ENCODE measurements at places on chromosomes 3 and 15.

DNA sequence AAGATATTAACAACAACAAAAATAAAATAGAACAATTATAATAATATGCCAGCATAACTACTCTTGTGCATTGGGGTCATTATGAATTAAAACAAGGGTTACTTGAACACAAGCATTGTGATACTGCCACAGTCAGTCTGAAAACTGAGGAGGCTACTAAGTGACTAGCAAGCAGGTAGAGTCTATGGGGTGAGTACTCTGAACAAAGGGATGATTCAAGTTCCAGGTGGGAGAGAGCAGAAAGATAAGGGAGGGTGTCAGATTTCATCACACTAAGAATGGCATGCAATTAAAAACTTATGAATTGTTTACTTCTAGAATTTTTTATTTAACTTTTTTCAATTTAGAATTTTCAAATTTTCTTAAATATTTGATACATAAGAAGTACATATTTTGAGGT lies 754.4 kb upstream of the GOLIM4 start:
- DNase-seq, result no peak

DNA sequence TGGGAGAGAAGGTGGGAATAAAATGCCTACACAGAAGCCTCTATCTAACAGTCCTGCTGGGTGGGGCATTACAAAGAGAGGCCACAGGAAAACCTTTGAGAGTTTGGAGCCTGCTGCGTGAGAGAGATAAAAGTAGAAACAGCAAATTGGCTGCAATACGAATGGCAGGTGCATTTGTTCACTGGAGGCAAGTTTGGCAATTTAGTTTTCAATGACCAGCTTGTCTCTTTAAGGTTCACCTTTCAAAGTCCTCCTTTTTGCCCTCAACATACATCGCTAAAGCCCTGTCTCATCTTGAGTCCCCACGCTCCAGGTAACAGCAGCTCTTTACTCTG lies 405.7 kb downstream of the LSAMP start:
- DNase-seq, result no peak

DNA sequence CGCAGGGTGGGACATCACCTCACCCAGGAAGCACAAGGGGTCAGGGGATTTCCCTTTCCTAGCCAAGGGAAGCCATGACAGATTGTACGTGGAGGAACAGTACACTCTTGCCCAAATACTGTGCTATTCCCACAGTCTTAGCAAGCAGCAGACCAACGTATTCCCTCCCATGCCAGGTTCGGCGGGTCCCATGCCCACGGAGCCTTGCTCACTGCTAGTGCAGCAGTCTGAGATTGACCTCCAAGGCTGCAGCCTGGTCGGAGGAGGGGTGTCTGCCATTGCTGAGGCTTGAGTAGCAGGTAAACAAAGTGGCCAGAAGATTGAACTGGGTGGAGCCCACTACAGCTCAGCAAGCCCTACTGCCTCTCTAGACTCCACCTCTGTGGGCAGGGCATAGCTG lies 39.0 kb downstream of the ALDH1A2 start:
- no peak for DNase-seq

DNA sequence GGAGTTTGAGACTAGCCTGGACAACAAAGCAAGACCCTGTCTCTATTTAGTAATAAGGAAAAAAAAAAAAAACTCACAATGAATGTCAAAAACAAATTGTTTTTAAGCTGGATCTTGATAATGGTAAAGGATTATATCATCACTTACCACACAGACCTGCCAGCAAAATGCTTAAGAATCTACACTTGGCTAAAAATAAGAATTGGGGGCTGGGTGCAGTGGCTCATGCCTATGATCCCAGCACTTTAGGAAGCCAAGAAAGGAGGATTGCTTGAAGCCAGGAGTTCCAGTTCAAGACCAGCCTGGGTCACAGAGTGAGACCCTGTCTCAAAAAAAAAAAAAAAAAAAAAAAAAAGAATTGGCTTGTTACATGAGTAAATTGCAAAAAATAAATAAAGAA lies 31.0 kb downstream of the ACAP2 start:
- DNase-seq, result no peak

DNA sequence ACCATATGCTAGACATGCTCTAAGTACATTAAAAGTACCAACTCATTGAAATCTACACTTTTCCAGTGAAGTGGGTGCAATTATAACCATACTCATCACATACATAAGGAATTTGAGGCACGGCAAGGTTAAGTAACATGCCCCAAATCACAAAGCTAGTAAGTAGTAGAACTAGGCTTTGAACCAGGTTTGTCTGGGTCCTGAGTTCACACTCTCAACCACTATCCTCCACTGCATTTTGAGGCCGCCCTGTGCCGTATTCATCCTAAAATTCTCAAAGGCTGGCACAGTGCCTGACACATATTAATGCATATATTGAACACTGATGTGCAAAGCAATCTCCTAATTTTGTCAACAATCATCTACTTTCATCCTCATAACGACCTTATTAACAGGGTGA lies 68.8 kb upstream of the CDV3 start:
- no peak for DNase-seq

- DNase-seq, result no peak
These were observed 75.7 kb downstream of the FAM43A start for GRCh38 chr3:194761384-194761783.

DNA sequence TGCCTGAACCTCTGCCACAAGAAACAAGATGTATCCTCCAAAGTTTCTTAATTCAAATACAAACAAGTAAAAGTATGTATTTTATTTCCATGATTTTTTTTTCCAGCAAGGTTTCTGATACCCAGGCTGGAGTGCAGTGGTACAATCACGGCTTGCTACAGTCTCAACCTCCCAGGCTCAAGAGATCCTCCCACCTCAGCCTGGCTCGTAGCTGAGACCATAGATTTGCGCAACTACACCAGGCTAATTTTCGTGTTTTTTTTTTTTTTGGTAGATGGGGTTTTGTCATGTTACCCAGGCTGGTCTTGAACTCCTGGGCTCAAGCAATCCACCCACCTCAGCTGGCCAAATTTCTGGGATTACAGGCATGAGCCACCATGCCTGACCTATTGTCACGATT lies 12.2 kb upstream of the VEPH1 start:
- DNase-seq, result no peak

DNA sequence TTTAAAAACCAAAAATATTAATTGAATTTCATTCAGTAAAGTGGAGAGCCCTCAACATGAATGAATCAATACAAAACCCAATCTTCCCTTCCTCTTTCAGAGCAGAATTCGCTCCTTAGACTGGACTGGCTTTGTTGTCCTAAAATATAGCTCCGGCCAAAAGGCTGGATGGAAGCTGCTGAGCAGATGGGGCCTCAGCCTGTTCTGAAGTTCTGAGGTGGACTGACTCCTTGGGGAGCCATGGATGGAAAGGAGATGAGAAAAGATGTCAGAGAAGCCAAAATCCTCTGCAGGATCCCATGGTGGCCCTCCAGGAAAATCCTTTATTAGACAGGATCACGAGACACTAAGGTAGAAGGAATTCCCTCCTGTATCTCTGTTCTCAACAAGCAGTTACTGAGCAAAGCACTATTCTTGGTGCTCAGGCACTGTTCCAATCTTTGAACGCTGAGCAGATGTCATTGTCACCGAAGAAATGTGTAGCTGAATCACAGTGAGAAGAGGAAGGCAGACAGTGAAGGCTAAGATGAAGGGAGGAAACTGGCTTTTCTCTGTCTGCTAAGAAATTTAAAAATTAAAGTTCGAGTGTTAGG lies 122.0 kb downstream of the SEMA6D start:
- no peak for DNase-seq

- no peak for DNase-seq
These were observed 68.0 kb downstream of the TRAK1 start for GRCh38 chr3:42159147-42159546.

DNA sequence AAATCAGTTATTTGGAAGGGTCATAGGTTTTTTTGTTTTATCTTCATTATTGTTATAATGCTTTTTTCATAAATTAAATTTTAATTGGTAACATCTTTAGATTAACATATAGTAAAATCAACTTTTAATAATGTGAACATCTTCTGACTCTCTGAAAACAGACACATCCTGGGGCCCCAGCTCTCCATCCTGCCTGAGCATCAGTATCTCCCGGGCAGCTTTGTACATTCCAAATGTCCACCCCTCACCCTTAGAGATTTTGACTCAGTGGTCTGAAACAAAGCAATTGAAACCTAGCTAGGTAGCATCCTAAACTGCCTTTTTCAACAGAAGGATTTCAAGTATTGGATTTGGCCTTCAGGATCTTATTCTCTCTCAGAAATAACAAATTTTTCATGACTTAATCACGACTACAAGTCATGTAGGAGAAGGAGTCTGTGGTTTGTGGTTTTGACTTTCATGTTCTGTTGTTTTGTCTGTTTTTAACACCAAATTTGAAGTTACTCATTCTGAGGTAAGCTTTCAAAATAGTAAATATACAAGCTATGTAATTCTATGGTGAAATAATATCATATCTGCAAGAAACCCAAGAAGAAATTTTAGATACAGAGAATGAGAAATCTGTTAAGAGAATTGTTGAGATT lies 147.3 kb upstream of the UBE2E2 start:
- DNase-seq, result no peak

- no peak for DNase-seq
These were observed 131.6 kb downstream of the AQP9 start for GRCh38 chr15:58269455-58270414.

DNA sequence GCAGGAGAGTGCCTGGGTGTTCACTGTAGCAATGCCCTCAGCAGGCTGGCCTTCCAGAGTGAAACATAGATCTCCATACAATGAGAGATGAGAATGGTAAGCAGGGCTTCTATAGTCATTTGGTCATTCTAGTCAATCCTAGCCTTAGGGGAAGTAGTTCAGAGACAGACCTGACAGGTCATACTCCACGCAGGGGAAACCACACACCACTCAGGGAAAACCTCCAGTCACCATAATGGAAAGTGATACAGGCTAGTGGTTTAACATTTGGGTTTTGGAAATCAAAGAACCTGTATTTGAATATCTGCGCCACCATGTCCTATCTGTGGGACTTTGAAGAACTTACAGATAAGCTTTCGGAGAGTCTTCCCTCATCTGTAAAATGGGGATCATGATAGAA lies 425.7 kb upstream of the PPP2R3A start:
- no peak for DNase-seq

GRCh38 chr3:58522759-58523425 lies 14.1 kb downstream of the ACOX2 start:
- no peak for DNase-seq

GRCh38 chr3:41169023-41169422 lies 30.3 kb upstream of the CTNNB1 start:
- no peak for DNase-seq

GRCh38 chr15:96187341-96188305 lies 142.9 kb upstream of the NR2F2 start:
- no peak for DNase-seq

DNA sequence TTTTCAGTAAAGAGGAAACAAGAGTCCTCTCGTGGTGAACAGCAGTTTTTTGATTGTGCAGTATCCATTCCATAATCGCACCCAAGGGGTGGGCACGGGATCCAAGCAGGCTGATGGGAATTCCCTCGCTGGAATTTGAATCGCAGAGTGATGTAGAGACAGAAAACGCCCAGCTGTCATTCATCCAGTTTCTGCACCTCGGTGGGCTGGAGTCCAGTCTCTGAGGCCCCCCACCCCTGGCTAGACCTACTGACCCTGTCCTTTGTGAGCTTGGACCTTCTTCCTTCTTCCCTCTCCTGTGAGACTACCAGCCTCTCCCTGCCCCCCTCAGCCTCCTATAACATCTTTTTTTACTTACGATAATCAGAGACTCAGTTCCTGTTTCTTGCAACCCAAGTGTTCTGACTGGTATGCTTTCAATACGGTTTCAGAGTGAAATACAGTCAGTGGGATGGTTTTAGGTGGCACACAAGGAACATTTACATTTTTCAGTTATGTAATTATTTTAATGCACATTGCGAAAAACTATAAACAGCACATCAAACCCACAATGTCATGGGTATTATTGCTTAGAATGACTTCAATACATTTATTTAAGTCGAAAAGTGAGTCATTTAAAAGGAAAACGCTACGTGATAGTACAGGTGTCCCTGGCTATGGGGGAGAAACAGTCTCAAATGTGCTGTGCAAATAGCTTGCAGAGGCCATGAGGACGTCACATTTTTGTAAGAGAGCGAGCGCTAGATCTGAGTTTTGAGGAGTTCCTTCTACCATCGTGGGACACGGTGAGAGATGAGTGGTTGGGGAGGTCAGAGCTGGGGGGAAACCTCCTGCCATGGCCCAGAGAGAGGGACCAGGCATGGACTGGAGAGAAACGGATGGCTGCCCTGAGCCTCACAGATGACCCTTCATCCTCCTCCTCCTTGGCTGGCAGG lies 37.5 kb upstream of the CHST2 start:
- no peak for DNase-seq

DNA sequence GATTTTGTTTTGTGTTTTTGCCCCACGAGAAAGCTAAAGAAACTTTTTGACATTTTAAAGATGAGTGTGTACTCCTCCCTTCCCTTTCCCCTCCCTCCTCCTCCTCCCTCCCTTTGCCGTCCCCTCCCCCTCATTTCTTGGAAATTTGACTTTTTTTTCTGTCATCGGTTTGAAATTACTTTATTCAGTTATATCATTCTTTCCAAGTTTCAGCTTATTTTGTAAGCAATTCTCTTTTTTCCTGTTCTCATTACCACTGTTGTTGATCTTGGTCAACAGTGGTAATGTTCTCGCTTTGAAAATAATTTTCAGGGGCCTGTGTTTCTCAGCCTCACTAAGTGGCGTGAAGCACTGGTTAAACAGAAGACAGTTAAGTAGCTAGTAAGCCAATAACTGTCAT lies 178.4 kb downstream of the AKAP13 start:
- no peak for DNase-seq

DNA sequence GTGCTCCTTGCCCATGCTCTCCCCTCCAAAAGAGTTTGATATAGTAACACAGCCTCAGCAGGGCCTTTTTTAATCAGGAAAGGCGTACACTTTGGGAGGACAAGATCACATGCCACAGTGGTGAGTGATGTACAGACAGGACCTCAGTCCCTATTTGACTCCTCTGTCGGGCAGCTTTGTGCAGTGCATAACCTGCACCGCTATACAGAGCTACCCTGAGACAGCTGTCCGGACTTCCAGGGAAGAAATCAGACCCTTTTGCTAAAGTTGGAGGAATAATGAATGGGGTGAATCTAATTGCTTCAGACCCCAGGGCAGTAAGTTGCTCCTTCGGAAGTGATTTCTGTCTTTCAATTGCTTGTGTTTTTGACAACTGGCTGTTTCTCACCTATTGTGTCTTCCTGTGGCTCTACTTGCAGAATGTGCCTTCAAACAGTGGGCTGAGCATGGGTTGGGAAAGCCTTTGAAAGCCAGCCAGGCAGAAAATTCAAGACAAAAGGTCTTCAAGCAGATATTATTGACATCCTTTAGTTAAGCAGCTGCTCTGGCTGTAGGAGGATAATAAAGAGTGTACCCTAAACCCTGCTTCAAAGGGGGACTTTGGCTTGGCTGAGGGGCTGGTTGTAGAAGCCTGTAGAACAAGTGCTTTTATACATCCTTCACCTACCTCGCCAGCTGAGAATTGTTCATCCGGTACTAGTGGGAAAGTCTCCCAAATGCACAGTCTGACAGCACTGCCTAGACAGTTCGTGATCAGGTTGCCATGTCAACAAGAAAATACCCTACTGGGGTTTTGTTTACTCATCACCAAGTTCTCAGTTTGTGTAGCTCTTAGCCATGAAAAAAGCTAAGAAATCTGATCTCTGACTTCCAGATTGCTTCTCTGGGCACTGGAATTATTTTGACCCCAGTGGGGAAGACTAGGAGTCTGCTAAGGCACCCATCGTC lies 35.1 kb downstream of the SNTN start:
- DNase-seq, result no peak
